ENCODE measurements at places on chromosomes 3 and 15. TPM values are rescaled to one million over a fixed set of nuclear protein-coding genes. Genes with fewer than 3 reads are reported as not detected.

Gene WDR72
- not detected for total RNA-seq

Gene FILIP1L
- 106 TPM for total RNA-seq

Gene CX3CR1
- not detected for total RNA-seq

Gene PFN2
- total RNA-seq = 19.3 TPM

Gene ASB14
- total RNA-seq = not detected

GRCh38 chr3:56190130-56190529 is 278.1 kb downstream of the ERC2 start:
- no peak for DNase-seq

GRCh38 chr3:167241048-167241845 is 138.8 kb downstream of the ZBBX start:
- no peak for DNase-seq

DNA sequence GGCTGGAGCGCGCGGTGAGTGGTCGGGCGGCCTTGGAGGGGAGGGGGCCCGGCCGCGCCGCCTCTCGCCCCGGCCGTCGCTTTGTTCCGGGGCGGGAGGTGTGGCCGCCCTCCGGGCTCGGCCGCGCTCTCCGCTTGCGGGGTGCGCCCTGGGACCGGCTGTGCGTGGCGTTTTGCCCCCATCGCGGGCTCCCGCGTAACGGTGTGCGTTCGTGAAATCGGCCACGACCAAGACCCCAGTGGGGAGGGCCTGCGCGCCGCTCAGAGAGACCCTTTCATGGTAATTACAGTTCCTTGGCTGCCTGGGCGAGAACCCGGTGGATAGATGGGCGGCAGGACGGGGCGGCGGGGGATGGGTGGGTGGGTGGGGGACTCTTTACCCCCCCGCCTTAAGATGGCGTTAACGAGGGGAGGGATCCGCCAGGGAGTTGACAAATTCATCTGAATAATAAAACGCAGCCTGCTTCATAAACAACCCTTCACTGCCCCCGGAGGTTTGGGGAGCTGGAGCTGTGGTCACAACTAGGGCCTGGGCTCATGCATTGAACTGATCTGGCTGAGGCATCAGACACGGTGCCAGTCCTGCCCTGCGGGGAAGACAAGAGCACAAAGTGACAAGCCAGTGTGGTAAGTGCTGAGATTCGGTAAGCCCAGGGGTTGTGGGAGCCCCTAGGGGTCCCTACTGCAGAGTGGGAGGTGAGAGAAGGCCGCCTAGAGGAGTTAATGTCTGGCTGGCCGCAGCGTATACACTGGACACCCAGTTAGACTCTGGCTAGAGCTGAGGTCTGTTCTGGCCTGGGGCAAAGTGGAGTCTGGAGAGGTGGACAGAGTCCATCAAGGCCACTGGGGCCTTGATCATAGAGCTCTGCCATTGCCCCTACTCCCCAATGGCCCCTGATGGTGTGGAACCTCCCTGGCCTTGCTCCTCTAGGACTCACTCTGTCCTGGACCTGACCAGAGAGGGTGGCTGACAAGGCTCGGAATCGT is 668 bp downstream of the MRAS start:
- no peak for DNase-seq

GRCh38 chr3:102741694-102742093 is 306.9 kb downstream of the ZPLD1 start:
- DNase-seq = no peak

DNA sequence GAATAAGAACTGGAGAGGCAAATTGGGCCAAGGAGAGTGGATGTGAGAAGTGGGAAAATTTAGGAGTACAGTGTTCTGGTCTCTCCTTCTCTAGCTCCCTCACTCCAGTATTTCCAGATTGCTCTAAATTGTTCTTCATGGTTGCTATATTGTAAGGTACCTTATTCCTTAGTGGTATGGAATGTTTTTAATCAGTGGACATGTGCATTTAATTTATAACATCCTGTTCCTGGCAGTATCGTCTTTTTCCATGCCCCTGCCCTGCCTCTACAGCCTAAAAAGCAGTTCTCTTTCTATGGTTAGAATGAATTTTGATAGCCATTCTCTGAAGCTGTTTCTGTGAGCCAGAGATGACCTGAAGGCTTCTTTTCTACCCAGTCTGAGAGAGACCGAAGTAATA is 180.5 kb downstream of the TCF12 start:
- DNase-seq = no peak

- DNase-seq = no peak
Observed at GRCh38 chr3:186138272-186138981, 29.5 kb upstream of the ETV5 start.

- DNase-seq = no peak
Observed at GRCh38 chr15:59203008-59203407, 3.6 kb upstream of the LDHAL6B start.

DNA sequence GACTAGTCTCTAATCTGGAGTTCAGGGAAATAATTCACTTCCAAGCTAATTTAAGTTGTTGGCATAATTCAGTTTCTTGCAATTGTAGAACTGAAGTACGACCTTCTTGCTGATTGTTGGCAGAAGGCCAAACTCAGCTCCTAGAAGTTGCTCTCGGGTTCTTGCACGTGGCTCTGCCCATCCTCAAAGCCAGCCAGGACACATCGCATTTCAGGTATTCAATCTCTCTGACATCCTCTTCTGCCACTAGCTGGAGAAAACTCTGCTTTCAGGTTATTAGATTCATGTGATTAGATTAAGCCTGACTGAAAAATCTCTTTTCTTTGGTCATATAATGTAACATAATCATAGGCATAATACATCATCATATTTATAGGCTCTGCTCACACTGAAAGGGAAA is 362.0 kb downstream of the ZPLD1 start:
- DNase-seq = no peak
